Stimulated activated CD4-positive, alpha-beta T cell treated with anti-CD3 and anti-CD28 coated beads, Interleukin-15, amount 100 ng/mL, for 1 hour (primary cell): ENCODE measurements at places on chromosomes 2 and 18.

DNA sequence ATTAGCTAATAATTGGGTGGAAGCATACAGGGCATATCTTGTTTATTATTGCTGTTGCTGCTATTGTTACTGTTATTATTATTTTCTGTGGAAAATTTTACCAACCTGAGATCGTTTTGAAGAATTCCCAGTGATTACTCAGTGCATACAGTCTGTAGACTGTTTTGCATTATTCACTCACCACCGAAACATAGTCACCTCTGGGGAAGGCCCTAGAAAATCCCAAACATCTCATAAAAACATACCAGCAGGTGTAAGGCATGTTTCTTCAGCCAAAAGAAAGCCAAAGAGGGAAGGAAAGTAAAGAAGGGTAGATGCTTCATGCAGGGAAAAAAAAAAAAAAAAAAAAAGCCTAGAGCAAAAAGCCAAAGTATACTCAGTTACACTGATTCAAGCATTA lies 647.7 kb downstream of the BCL11A start:
- DNase-seq = no peak

- no peak for DNase-seq
These were observed 51.9 kb downstream of the MAIP1 start for GRCh38 chr2:200007306-200007705.

DNA sequence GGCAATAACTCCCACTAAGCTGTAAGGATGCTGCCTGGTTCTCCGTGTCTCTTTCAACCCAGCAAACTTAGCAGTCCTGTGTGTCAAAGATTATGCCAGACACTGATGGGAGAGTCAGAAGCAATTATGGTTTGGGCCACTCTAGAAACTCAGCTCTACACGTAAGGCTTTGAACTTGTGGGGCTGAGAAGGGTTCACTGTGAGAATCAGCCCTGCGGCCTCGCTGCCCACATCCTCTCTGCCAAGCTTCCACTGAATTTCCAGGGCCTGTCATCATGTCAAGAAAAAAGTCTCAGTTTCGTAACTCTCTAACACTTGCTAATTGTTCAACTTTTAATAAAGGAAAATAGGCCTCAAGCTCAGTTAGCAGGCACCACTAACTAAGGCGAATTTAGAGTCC lies 308.8 kb upstream of the LYPD1 start:
- DNase-seq = no peak

- no peak for DNase-seq
These were observed 258.6 kb downstream of the RBM43 start for GRCh38 chr2:151002959-151003600.

DNA sequence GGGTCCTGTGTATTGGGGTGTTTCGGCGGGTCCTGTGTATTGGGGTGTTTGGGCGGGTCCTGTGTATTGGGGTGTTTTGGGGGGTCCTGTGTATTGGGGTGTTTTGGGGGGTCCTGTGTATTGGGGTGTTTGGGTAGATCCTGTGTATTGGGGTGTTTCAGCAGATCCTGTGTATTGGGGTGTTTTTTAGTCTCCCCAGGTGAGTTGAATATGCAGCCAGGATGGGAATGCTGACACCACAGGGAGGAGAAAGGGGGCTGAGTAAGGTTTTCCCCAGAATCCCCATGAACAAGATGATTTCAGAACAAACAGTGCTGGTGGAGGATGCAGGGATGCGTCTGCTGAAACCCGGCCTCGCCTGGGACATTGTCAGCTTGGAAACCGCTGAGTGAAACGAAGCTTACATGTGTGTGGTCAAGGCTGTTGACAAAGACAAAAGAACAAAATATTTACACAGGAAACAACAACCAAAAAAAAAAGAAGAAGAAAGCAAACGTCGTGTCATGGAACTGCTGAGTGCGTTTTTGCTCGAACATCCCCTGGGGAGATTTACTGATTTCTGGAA lies 88.5 kb upstream of the ODC1 start:
- DNase-seq = no peak

DNA sequence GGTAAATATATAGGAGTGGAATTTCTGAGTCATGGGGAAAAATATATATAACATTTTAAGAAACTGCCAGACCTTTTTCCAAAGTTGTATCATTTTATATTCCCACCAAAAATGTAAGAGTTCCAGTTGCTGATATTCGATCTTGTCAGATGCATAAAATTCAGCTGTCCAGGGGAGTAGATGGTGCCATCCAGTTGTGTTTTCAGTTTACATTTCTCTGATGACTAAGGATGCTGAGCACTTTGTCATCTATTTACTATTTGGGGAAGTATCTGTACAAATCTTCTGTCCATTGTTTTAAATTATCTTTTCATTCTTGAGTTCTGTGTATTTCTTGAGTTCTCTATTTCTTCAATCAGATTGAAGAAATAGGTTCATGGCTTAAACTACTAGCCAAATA lies 126.1 kb downstream of the RTN4 start:
- no peak for DNase-seq

DNA sequence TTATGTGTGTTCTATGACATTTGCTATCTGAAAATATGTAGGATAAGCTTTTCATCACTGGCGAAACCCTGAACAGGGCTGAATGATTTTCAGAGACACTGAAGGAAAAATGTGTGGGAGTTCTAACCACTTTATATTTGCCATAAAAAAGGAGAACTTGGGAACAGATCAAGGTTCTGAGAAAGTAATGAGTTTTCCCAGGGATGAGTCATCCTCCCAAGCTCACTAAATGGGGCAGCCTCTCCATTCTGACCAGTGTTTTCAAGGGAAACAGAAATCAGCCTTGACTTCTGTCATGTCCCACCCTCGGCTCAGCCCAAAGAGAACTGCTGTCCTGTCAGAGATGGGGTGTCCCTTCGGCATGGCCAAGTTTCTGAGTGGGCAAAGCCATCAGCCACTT lies 2109.8 kb upstream of the CELF4 start:
- DNase-seq = no peak

DNA sequence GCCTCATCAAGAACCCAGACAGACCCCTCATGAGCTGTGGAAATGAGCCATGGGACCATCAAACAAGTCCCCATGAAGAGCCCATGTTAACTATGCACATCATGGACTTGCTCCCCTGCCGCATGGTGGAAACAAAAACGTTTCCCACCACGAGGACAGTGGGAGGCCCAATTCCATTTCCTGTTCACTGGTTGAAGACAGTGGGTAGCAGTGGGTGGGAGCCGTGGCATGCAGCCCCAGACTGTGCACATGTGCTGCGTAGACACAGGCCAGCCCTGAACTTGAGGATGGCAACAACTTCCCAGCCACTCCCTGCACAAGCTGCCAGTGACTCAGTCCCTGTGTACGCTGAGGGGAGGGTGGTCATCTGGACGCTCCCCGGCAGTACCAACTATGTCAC lies 108.4 kb upstream of the LMAN1 start:
- no peak for DNase-seq

DNA sequence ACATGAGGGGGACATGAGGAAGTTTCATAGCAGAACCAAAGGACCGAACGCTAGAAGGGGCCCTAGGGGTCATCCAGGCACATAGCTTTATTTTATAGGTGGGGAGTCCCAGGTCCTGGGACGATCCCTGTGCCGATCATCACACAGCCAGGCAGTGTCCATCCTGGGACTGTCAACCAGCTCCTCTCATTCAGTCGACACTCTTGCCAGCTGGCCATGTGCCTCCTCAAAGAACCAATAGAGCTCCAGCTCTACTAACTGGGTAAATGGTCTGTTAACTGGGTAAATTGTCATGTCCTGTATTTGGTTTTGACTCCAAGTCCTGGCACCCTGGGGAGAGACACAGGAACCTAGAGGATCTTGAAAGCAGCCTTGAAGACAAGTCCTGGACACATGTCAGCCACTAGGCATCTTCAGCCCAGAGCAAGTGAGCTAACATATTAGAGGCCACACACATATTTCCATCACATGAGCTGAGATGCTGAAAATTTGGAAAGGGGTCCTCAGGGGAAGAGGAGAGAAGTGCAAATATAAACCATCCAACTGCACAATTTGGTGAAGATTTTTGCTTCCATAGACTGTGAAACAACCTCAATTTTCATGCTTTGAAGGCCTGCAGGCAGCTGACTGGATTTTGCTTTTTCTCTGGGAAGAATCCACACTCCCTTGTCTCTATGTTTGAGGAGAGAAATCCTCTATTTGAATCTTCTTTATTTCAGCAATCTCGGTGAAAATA lies 361.1 kb upstream of the SLC14A2 start:
- no peak for DNase-seq

DNA sequence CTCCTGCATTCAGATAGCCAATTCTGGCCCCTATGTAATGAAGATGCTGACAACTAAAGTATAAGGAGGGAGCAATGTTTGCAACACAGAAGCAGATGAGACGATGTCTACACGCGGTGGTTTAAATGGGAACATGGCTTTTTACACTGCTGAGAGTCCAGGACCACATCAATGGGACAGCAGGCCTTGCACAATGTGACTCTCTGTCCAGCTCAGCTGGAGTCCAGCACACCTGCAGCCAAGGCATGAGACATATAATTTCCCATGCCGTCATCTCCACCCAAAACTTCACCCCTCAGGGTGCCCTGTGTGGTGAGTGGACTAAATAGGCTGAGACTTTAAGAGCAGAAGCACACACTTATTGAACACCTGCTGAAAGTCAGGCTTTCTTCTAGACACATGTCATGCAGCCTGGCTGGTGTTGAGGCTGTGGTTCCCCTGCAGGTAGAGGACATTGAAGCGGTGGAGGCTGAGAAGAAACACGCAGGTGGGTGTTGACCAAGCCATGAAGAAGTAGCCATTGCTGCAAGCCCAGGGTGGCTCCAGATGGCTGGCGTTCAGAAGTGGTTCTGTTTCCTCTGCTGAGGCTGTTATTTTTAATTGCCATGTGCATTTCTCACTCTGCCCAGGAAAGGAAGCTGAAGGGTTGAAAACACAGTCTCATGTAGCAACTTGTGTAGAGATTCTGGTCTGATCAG lies 345.6 kb downstream of the MYCN start:
- no peak for DNase-seq

GRCh38 chr2:187208199-187208785 lies 239.8 kb downstream of the CALCRL start:
- DNase-seq = no peak

DNA sequence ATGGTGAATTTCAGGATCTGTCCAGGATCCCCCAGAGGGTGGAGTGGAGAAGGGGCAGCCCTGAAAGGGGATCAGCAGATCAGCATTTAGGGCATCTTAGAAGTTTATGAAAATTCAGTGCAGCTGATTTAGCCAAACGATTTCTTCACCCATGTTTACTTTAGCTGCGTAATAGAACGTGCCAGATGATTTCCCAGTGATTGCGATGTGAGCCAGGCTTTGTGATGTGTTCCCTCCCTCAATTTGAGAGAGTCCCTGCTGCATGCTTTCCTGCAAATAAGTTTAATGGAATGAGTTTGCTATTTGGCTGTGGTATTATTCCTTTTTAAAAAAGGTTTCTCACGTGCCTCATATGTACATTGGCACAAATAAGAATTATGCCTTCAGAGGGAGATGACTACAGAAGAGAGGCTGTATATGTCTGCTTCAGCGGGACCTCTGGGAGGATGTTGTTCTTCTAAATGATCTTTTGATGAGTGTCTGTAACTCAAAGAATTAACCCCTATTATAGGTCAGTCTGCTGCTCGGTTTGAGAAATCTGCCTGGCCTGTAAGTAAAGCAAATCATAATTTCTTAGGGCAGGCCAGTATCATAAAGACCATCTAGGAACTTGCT lies 111.9 kb downstream of the MRO start:
- no peak for DNase-seq

DNA sequence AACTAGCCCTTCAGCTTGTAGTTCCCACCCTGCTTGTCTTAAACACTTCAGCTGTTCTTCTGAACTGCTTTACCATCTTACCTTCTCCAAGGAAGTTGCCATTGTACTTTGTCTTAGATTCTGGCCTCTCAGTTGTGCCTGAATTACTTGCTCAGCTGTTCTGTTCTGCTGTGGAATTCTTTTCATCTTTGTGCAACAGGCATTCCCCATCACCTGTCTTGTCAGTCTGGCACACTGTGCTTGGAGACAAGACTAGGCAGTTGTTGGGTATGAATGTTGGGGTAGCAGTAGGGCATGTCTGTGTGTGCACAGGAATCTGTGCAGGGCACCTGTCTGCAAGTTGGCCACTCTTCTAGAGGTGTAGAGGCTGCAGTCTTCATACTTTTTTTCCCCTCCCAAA lies 38.7 kb downstream of the PHLPP1 start:
- no peak for DNase-seq

- DNase-seq = no peak
These were observed 18.5 kb downstream of the PHOSPHO2 start for GRCh38 chr2:169712791-169713227.

DNA sequence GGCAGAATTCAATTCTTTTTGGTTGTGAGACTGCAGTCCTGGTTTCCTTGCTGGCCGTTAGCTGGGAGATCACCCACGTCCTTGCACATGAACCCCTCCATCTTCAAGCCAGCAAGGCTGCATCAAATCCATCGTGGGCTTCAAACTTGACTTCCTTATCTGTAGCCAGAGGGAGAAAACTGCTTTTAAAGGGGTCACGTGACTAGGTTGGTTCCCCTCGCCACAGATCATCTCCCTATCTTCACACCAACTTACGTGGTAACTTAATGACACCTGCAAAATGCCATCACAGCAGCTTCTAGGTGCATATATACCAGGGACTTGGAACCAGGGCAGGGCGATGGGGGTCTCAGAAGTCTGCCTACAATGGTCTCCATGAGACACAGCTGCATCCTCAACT lies 169.5 kb downstream of the MTCL1 start:
- no peak for DNase-seq

- DNase-seq = no peak
These were observed 36.9 kb downstream of the TBC1D8 start for GRCh38 chr2:101114268-101114783.

DNA sequence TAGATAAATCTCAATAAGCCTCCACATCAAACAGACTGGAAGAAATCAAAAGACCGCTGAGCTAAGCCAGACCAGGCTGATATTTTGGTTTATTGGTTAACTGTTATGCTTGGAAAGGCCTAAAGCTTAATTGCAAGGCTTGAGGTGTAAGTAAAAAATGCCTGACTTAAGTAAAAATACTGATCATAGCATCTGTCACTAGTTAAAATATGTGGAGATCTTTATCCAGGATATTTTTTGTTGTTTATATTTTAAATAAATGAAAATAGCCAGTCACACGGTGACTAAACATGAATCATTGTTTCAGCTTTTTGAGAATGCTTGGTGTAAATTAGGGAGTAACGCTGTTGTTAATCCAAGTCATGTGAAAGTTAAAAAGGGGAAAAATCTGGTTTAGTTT lies 127.9 kb downstream of the THADA start:
- DNase-seq = no peak

- no peak for DNase-seq
These were observed 91.0 kb downstream of the TGIF1 start for GRCh38 chr18:3540805-3541548.

DNA sequence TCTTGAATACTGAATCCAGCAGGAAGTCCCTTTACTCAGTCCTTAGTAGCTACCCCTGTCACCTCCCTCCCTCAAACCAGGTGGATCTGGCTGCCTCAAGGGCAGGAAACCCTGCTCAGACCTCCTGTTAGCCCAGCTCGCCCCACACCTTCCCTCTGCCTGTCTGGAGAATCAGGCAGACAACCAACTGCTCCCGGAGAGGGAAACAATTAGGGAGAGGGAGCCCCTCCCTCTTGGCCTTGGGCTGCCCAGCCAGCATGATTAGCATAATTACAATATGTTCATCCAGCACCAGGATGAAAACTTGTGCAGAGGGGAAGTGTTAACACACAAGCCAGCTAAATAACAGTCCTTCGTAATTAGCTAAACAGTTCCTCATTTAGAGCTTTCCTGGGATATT lies 185.5 kb downstream of the C1D start:
- no peak for DNase-seq

- no peak for DNase-seq
These were observed 97.2 kb downstream of the IRS1 start for GRCh38 chr2:226702376-226702775.

- no peak for DNase-seq
These were observed at the start of gene RAMP1 for GRCh38 chr2:237859533-237860272. Gene RAMP1, plus strand, starts transcription at chr2:237859623. Its CDS starts 53 bp downstream, at chr2:237859676.
